Renal pelvis (tissue), 12 donors: ENCODE measurements at places on chromosomes 13 and 19. TPM values are rescaled to one million over a fixed set of nuclear protein-coding genes. Genes with fewer than 3 reads are reported as not detected.
A peak's percentile ranks its signal among the peaks of the same experiment; 100 is the strongest.

DNA sequence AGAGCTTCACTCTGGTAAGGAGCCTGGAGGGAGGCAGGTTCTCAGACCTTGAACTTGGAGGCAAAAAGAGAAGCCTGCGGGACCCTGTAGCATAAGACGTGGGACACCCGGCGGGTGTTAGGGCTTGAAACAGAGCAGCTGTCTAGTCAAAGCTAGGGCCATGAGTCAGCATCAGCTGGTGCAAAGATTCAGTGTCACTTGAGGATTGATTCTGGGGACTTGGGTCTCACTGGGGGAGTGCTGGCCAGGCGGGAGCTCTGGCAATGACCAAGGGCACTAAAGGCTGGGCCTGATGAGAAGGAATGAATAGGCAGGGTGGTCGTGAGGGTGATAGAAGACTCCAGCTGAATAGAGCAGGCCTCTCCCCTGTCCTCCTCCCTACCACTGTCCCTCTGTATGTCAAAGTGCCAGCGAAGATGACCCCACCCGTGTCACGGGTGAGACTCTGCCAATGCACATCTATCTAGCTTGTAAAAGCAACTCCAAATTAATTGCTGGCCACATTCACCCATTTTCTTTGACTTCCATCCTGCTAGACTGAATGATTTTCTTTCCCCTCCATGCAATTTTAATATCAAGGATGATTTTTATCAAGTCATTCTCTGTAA is 97.1 kb downstream of the MBNL2 start:
- peak; percentile 42 for DNase-seq

- DNase-seq, result peak; percentile 83
Measured at GRCh38 chr19:39413272-39413910, 922 bp downstream of the PLEKHG2 start.

GRCh38 chr19:33468361-33469170 is 53.0 kb downstream of the PEPD start:
- no peak for DNase-seq

DNA sequence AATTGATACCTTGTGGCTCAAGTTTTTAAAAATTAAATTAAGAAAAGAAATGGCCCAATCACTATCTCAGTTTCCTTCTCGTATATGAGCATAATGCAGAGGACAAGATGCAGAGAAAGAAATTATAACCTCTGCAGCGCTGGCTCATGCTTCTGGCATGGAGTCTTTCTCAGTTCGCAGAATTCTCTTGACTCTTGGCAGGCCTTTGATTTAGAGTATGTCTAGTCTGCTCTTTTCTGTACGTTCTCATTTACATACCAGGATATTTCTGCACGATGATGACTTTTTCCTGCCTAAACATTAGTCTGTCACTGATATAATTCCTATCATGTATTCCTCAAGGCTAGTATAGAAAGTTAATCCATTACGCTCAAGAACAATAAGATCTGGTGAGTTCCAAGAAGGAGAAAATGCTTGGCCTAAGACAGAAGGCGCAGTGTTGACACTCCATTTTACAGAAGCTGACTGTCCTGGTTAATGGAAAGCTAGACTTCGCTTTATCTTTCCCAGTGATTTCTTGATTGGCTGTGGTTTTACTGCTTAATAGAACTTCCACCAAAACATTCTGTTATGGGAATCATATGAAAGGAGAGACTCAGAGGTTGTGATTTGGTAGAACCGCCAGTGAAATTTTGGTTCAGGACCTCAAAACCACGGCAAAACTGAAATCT is 1.7 kb upstream of the SMAD9 start:
- no peak for DNase-seq

PGLYRP1 gene
- 1.1 TPM for polyA plus RNA-seq

GRCh38 chr13:40562975-40563349 is 103.5 kb downstream of the FOXO1 start:
- DNase-seq, result no peak

N4BP2L1 gene
- 27.6 TPM for polyA plus RNA-seq

- peak; percentile 88 for DNase-seq
Measured at GRCh38 chr19:42254089-42254849, 659 bp downstream of the ERF start.

PGPEP1 gene
- polyA plus RNA-seq, result 32.1 TPM

WDR87 gene
- 0.01 TPM for polyA plus RNA-seq

DNA sequence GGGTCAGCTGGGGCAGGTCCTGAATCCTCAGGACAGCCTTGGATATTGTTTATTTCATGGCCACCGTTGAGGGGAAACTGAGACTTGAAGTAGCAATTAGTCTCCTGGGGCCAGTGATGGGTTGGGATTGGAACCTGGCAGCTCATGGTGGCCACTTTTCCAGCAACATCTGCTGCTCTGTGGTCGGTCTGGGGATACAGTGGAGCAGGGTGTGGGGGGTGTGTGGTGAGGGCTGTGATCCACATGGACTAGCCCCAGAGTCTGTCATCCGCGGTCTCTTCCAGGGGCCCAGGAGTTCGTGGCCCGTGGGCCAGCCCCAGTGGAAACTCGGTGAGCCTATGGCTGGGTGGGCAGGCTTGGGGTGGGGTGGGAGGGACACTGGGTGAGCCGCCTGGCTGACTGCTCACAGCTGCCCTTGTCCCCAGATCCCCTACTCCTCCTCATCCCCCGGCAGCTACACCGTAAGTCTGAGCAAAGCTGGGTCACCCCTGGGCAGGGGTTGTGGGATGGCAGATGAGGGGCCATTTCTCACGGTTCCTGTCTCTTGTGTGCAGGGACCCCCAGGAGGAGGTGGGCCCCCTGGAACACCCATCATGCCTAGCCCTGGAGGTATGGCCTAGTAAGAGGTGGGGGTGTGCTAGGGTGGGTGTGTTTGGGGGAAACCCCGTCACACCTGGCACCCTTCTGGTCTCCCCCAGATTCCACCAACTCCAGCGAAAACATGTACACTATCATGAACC is 5.5 kb downstream of the ISYNA1 start:
- no peak for DNase-seq

TMEM272 gene
- polyA plus RNA-seq, result 0.70 TPM

- DNase-seq, result no peak
Measured at GRCh38 chr19:1284979-1285736, 515 bp upstream of the EFNA2 start.

SLC10A2 gene
- polyA plus RNA-seq, result 1.2 TPM

IGLON5 gene
- polyA plus RNA-seq, result 3.5 TPM

- no peak for DNase-seq
Measured at GRCh38 chr19:14901675-14902260, 15.8 kb upstream of the OR7A17 start.

GRCh38 chr19:17406046-17406886 is 836 bp upstream of the BST2 start:
- no peak for DNase-seq

DNA sequence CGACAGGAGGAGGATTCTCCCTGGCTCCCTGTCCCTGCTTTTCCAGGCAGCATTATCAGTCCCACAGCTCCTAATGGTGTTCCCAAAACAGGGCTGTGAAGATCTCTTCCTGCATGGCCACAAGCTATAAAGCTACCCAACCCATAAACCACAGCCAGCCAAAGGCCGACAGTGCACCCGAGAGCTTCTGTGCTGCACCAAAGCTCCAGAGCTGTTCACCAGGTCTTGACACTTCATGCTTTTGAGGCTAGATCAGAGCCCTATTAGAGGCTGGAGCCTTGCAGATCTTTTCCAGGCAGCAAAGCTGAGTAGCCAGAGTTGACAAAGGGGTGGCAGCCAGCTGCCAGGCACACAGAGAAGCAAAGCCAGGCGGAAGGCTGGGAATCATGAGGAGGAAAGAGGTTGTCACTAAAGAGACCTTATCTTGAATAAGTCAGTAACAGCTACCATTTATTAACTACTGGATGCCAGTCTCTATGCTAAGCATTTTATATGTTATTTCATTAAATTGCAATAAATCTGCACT is 180.4 kb downstream of the KATNAL1 start:
- DNase-seq, result no peak

GRCh38 chr19:42199440-42200115 is 17.9 kb downstream of the DEDD2 start:
- no peak for DNase-seq

- DNase-seq, result no peak
Measured at GRCh38 chr19:48344892-48345291, 18.8 kb downstream of the TMEM143 start.

GRCh38 chr13:42649831-42650230 is 75.9 kb downstream of the TNFSF11 start:
- DNase-seq, result peak; percentile 42

MAG gene
- 5.3 TPM for polyA plus RNA-seq

PPP1R15A gene
- 33.9 TPM for polyA plus RNA-seq

DNA sequence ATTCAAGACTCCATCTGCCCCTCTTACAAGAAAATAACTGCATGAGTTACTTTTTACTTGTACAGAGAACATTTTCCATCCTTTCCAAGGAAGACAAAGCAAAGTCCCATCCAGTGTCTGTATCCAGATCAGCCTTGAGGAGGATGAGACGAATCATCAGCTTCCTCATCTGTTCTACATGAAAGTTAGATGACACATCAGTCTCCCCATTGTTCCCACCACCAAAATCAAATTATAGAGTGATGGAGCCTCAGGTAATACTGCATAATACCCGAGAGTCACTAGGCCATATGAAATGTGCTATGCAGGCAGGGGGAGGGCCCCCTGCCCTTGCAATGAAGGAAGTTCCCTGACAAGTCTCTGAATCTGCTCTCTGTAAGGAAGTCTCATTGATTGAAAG is 1244.6 kb upstream of the SLC10A2 start:
- DNase-seq, result no peak

DNA sequence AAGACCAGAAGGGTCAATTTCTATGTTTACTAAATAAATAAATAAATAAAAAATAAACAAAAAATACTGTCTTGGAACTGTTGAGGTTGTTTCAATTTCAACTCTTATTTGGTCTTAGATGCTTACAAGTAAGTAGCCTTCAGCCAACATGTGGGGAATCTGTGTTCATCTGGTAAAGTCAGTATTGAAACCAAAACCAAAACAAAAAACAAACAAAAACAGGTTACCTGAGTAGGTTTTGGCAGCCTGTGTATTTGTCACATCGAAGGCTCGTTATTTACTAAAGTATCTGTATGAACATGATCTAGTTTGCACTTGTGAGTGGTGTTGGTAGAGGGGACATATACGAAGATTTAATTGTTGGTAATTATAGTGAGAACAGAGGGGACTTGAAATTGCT is 471.5 kb downstream of the SLITRK5 start:
- no peak for DNase-seq

ZNF726 gene
- 14.2 TPM for polyA plus RNA-seq

DNA sequence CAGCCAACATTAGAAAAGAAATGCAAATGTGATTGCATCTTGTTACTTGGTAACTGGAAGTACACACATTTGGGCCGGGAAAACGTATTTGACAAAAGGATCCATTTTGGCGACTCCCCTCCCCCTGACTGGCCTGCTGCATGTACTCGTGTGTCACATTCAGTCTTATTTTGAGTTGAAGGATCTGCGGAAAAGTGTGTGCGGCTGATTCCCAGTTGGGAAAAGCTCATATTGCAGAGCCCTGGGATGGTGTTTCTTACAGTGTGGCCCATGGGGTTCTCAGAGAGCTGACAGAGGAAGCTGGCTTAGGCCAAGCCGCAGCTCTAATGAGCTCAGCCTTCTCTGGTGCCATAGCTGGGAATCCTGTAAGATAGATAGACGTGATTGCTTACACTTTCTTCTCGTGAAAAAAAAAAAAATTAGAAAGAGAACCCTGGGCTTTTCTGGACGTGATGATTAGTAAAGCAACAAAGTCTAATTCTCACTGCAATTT is 170.3 kb upstream of the ARGLU1 start:
- DNase-seq, result no peak

MBD3L2 gene
- not detected for polyA plus RNA-seq

DNA sequence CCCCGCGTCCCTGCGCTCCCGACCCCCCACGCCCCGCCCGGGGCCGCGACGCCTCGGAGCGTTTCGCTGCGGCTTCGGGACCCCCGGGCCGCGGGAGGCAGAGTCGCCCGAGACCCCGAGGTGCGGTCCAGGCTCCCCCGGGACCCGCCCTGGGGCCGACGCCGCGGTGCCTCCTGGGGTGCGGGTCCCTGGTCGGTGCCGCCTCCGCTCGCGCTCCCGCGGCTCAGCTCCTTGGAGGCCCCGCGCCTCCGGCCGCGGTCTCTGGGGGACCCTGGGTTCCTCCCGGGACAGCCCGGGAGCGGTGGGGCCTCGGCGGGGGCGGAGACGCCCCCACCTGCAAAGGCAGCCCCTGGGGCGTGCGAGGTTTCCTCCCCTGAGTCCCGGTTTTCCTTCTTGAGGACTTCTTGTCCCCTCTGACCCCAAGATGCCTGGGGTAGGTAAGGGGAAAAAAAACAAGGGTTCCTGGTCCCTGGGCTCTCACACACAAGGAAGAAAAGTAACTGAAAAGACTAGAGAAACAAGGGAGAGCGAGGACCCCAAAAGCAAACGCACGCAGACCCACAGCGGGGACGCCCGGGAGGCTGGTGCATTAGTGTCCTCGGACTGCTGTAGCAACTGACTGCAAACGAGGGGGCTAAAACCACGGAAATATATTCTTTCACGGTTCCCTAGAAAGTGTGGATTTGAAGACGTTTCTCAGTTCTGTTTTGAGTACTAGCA is 740 bp downstream of the ZNF555 start:
- no peak for DNase-seq

PCP2 gene
- polyA plus RNA-seq, result 1.0 TPM

GRCh38 chr19:45156751-45157150 is 4.0 kb downstream of the NKPD1 start:
- no peak for DNase-seq

GRCh38 chr19:28889941-28890670 is 322.8 kb downstream of the UQCRFS1 start:
- no peak for DNase-seq

- DNase-seq, result no peak
Measured at GRCh38 chr13:60696602-60697001, 299.6 kb downstream of the TDRD3 start.

GRCh38 chr13:36362914-36363313 is 16.7 kb upstream of the SPART start:
- no peak for DNase-seq

DNA sequence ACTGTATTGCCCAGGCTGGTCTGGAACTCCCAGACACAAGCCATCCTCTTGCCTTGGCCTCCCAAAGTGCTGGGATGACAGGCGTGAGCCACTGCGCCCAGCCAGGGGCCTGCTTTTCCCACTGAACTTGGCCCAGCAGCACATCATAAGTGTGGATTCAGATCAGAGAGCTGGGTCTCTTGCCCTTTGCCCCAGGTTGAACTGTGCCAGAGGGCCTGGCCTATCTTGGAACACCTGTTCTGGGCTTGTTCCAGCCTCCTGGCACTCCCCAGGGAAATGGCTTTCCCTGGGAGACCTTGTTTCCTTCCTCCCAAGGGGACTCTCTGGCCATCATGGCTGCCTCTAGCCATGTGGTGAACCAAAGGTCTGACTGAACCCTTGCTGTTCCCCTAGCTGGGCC is 3.4 kb downstream of the CC2D1A start:
- DNase-seq, result no peak

GRCh38 chr13:108326309-108326708 is 56.8 kb downstream of the TNFSF13B start:
- no peak for DNase-seq
